ENCODE measurements at places on chromosomes 3 and 15.
A peak's percentile ranks its signal among the peaks of the same experiment; 100 is the strongest.

- DNase-seq, result no peak
These were observed 172.8 kb upstream of the SNTN start for GRCh38 chr3:63479661-63480035.

DNA sequence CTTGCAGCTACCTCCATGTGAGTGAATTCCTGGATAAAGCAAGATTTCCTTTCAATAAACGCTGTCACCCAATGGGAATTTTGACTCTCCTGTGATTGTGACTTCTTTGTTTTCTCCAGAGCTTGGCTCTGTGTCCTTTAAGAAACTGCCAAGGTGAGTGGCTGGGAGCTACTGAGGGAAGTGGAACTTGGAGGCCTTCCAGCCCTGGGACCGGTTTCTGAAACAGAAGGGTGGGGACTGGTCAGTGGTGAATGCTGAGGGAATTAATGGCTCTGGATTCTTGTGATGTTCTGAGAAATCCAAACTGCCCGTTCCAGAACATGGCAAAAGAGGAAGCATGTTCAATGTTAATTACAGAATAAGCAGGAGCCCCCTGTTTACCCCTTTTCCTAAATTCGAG, 41.1 kb upstream of the MYZAP start:
- DNase-seq, result no peak

GRCh38 chr3:16911916-16912315, 27.2 kb downstream of the PLCL2 start:
- DNase-seq, result no peak

DNA sequence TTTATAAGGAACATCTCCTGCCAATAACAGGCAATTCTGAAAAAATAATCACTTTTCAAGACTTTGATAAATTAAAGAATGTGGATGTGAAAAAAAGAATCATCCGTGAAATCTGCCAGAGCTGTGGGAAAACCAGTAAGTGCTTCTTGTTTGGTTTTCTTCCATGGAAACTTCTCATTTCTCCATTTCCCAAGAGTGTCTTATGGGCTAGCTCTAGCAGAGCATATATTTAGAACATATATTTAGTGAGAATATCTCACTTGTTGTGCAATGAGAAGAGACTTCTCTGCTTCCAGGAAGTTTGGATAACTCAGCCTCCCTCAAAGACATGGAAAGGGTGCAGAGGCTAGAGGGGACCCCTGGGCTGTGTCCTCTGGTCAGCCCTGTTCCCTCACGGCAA, 49.9 kb downstream of the COL6A5 start:
- no peak for DNase-seq

DNA sequence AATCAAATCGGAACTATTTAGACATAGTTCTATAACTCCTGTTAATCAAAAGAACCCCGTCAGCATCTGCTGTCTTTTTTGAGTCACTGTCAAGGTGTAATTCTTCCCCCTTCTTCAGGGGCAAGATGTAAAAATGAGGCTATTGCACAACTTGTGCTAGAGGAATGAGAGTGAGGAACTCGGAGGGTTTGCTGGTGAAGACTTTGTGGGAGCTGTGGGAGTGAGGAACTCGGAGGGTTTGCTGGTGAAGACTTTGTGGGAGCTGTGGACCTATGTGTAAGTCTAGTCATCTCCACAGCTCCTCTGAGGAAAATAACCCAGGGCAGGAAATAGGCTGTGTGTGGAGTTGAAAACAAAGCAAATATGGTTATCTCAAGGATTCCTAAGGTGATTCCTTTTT, 2.5 kb upstream of the CERS3 start:
- no peak for DNase-seq

DNA sequence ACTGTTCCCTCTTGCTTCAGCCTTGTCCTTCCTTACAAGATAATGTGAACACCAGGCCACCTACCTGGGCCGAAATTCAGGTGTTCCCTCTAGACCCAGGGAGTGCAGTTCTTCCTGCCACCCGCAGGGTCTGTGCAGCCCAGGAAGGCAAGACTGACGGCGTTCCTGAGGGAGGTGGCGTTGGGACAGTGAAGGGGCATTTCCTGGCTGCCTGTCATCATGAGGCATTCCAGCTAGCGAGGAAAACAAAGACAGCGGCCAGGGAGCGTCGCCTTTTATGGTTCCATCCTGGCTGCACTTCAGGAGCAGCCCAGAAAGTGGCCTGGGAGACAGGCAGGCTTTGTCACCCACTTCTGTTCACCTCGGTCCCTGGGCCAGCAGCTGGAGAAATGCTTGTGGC, 84.8 kb upstream of the WNT5A start:
- DNase-seq, result no peak

DNA sequence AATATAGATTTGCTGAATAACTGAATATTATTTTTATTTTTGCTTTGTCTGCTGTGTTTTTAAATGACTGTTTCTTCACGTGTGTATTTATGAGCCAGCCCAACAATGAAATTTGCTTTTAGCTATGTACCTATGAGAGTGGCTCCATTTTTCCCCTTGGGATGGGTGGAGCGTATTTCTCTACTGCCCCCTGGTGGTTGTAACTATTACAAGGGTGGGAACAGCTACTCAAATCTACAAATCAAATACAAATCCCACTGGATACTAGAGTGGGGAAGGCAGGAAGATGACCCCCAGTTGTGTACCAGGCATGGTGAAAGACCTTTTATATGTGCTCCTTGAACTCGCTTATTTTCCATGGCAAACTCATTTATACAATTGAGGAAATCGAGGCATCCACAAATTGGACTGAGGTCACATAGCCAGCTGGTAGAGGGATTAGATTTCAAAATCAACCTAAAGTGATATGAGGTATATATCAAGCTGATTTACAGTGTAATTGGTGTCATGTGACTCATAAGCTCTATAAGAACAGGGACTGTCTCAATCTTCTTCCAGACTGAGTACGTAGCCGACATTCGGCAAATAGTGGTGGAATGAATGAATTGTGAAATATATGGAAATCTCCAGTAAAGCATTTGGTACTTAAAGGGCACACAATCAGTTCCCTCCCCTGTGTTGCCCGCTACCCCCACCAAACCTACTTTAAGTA, 69.5 kb upstream of the VEPH1 start:
- DNase-seq, result peak; percentile 36

DNA sequence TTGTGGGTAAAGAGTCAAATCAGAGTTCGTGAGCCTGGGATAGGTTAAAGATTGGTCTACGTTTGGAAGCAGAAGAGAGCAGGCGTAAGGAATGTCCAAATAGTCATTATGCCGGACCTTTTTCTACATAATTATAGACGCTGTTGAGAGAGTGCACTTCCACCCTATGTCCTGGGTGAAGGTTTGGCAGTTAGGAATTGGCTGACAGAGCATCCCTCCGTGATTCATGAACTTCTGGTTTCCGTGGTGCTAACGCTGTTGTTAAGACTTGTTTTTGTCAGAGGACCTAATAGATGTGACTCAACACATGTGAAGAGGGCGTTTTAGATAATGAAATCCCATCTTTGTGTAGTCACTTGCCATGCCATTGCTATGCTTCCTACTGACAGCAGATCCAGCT, 1.1 kb downstream of the EAF1 start:
- peak; percentile 50 for DNase-seq

- no peak for DNase-seq
These were observed 2.8 kb upstream of the MCTP2 start for GRCh38 chr15:94228611-94229010.

GRCh38 chr3:108106449-108106848, 15.6 kb upstream of the CD47 start:
- no peak for DNase-seq

DNA sequence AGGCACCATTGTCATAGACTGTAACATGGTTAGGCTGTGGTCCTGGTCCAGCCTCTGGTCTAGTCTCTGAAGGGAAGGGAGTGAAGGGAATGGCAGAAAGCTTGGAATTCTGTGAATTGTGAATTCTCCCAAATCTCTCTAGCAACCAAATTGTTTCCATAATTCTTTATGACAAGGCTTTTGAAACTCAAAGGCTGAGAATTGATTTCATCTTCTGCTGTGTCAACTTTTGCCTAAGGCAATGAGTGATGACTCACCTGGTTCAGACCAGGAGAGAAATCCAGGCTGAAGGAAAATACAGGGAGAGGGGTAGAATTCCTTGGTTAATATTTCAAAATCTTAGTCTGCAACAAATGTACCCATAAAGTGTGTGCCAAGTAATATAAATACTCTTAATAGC, 82.6 kb upstream of the ADPGK start:
- no peak for DNase-seq

DNA sequence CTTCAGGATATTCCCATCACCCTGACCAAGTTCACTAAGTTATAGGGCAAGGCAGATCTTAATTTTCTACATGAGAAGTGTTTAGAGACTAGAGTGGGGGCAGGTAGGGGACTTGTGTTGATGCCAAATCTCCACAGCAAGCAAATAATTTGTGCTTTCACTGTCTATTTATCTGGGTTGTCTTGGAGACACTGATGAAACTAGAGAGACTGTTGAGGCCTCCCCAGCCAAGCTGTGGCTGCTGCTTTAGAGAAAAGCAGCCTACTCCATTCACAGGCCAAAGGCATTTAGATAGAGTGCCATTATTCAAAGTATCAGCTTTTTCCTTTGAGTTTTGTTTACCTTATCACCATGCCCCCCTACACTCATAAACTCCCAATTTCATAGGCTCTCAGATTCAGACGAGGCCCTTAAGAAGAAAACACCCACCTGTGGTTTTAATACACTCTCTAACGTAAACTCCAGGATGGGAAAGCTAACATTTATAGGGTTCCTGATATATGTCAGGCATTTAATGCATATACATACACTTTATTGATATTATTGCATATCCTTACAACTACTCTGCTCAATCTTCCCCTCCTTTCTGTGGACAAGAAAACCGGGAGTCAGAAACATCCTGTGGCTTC, 130.4 kb upstream of the FOXB1 start:
- no peak for DNase-seq

GRCh38 chr3:184791171-184791570, 20.8 kb upstream of the VPS8 start:
- DNase-seq, result no peak

DNA sequence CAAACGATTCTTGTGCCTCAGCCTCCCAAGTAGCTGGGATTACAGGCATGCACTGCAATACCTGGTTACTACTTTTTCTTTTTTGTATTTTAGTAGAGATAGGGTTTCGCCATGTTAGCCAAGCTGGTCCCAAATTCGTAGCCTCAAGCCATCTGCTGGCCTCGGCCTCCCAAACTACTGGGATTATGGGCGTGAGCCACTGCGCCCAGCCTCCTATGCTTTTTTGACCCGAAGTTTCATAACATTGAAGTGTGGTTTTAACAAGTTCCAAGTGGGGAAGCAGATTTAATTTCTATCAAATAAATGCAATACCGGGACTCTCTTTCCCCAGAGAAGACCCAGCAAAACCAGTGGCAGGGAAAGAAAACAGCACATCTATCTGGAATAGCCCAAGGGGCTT, 13.7 kb downstream of the SH3BP5 start:
- no peak for DNase-seq

GRCh38 chr15:83284559-83285283, at the start of gene BNC1:
Gene BNC1 (minus strand): TSS chr15:83284664. CDS start chr15:83284628, 36 bp downstream.
- no peak for DNase-seq

DNA sequence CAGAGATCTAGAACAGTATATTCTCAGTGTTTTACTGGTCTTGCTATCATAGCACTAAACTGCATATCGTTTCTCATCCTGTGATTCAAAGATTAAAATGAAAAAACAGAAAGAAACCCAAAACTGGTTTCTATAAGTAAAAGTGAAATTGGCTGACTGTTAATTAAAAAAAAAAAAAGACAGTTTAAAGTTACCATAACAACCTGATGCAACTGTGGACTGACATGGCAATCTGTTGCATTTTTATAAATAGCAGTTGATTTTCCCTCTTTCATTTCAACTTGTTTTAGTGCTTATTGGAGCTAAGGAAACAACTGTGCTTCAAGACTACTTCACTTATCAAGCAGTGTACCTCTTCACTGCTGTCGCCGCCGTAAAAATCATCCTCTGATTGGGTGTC, 186.6 kb downstream of the CFAP20DC start:
- DNase-seq, result no peak

- DNase-seq, result no peak
These were observed 31.0 kb downstream of the ALDH1L1 start for GRCh38 chr3:126149256-126149902.

GRCh38 chr3:188446766-188447165, 292.8 kb downstream of the LPP start:
- DNase-seq, result no peak

- DNase-seq, result no peak
These were observed 131.7 kb downstream of the STAG1 start for GRCh38 chr3:136620436-136620835.

DNA sequence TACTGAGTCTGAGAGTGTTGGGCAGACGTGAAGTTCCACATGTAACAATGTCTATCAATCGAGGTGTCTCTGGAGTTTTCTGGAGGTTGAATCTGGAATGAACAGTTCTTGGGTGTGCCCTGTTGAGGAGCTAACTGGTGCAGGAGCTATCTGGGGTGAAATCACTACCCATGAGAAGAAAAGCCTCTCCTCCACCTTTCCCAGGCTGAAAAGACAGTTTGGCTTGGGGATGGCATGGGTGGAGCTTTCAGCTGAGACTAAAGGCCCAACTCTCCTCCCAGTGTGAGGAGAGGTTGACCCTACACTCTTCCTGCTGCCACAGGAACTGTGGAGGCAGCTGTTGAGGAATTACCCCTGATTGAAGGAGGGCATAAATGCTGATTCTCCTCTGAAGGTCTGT, 54.4 kb upstream of the LRRFIP2 start:
- no peak for DNase-seq

DNA sequence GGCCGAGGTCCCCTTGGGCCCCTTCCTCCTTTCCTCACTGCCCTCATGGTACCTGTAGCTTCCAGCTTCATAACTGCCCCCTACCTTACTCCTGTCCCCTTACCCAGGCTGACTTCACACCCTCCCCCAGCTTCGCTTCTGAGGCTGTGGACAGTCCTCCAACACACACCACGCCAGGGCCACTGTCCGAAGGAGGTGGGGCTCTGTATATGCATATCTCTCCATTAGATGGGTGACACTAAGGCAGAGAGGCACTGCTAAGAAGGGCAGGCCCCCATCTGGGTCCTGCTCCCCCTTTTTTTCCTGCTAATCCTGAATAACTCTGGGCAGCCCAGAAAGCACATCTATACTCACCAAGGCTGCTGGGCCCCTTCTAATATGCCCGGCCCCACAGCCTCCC, 1.0 kb upstream of the COL7A1 start:
- DNase-seq, result no peak

GRCh38 chr15:97944724-97945123, 15.8 kb upstream of the ARRDC4 start:
- no peak for DNase-seq
